ENCODE measurements at places on chromosomes 7 and 10. TPM values are rescaled to one million over a fixed set of nuclear protein-coding genes. Genes with fewer than 3 reads are reported as not detected.

Gene SPDYE2B
- 0.19 TPM for total RNA-seq

Gene NME8
- not detected for total RNA-seq

Gene ZKSCAN1
- total RNA-seq: 64.4 TPM

Gene OR6B1
- not detected for total RNA-seq

Gene KEL
- total RNA-seq: 0.83 TPM

Gene FAM25C
- not detected for total RNA-seq

Gene HIF1AN
- total RNA-seq: 34.6 TPM

Gene RAB18
- total RNA-seq: 35.4 TPM

Gene GAD2
- total RNA-seq: not detected

Gene PON3
- total RNA-seq: not detected

Gene KMT2C
- 33.8 TPM for total RNA-seq

Gene FOXP2
- not detected for total RNA-seq

Gene PARD3
- 3.6 TPM for total RNA-seq

Gene MAP3K8
- 14.5 TPM for total RNA-seq

Gene ZNF25
- total RNA-seq: 7.6 TPM

Gene CYP3A4
- not detected for total RNA-seq

Gene PIK3CG
- 3.6 TPM for total RNA-seq

Gene C7orf57
- total RNA-seq: 0.44 TPM

Gene CRHR2
- not detected for total RNA-seq

Gene ZNF479
- not detected for total RNA-seq

Gene GNB2
- 221 TPM for total RNA-seq

Gene CNPY1
- total RNA-seq: not detected

Gene DNAJC9
- 57.2 TPM for total RNA-seq

Gene IGFBP1
- not detected for total RNA-seq

Gene SPDYE2
- total RNA-seq: not detected

Gene MOGAT3
- not detected for total RNA-seq

Gene STK31
- not detected for total RNA-seq

Gene TMEM196
- not detected for total RNA-seq

Gene ENKUR
- total RNA-seq: not detected

Gene FEZF1
- total RNA-seq: not detected

Gene CARD11
- 105 TPM for total RNA-seq

Gene FKBP6
- total RNA-seq: not detected

Gene TMEM184A
- not detected for total RNA-seq

Gene ZP3
- 26.6 TPM for total RNA-seq

Gene ZNF398
- 5.0 TPM for total RNA-seq

Gene USP54
- total RNA-seq: 3.5 TPM

Gene CHAT
- total RNA-seq: not detected

Gene RBM20
- total RNA-seq: 0.50 TPM

Gene ANTXRL
- total RNA-seq: not detected

Gene CYP2C19
- total RNA-seq: 0.22 TPM

Gene OR13A1
- not detected for total RNA-seq
